ENCODE measurements at places on chromosomes 5 and 9.

- DNase-seq, result no peak
Measured at GRCh38 chr5:72387985-72388384, 67.8 kb downstream of the PTCD2 start.

GRCh38 chr5:64606926-64607325 lies 83.4 kb upstream of the SHISAL2B start:
- no peak for DNase-seq

DNA sequence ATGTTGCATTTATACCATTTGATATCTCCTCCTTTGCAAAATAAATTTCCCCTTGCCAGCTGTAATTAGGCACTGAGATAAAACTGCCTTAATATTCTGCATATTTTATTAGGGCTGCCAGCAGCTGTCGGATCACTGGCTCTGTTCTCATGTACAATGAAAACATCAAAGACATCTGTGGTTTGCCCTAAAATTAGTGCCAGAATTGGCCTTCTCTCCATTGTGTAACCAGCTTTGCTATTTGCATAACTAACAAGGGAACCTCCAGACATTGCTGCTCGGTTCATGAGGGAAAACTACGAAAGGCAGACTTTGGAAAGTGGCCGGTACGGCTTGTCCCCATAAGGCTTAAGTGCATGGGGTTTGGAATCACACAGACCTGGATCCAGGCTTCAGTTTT lies 45.5 kb upstream of the KIF2A start:
- DNase-seq, result no peak

- no peak for DNase-seq
Measured at GRCh38 chr5:62199792-62200716, 106.0 kb upstream of the KIF2A start.

- DNase-seq, result no peak
Measured at GRCh38 chr9:70765946-70766345, 351.5 kb upstream of the KLF9 start.

GRCh38 chr9:134386951-134387831 lies 60.9 kb downstream of the RXRA start:
- no peak for DNase-seq

Measured in activated CD4-positive, alpha-beta T cell treated with anti-CD3 and anti-CD28 coated beads, Interleukin-2, amount 50 U/mL, for 48 hours (primary cell).